ENCODE measurements at places on chromosomes 11 and 22.

- DNase-seq, result no peak
Observed at GRCh38 chr11:66882561-66883015, 25.7 kb downstream of the LRFN4 start.

DNA sequence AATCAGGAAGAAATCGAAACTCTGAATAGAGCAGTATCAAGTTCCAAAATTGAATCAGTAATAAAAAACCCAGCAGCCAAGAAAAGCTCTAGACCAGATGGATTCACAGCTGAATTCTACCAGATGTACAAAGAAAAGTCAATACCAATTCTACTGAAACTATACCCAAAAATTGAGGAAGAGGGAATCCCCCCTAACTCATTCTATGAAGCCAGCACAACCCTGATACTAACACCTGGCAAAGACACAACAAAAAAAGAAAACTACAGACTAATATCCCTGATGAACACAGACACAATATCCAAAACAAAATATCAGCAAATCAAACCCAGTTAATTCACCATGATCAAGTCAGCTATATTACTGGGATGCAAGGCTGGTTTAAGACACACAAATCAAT, 97.7 kb downstream of the ZC3H12C start:
- DNase-seq, result no peak

GRCh38 chr11:84929738-84930137, 697.4 kb downstream of the DLG2 start:
- DNase-seq, result no peak

DNA sequence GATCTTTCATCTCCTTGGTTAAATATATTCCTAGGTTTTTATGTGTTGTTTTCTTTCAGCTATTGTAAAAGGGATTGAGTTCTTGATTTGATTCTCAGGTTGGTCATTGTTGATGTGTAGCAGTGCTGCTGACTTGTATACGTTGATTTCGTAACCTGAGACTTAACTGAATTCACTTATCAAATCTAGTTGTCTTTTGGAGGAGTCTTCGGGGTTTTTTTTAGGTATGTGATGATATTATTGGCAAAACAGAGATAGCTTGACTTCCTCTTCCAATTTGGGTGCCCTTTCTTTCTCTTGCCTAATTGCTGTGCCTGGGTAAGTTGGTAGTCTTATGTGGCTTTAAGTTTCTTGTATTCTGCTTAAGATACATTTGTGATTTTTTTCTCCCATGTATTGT, 52.8 kb downstream of the CBL start:
- DNase-seq, result no peak

DNA sequence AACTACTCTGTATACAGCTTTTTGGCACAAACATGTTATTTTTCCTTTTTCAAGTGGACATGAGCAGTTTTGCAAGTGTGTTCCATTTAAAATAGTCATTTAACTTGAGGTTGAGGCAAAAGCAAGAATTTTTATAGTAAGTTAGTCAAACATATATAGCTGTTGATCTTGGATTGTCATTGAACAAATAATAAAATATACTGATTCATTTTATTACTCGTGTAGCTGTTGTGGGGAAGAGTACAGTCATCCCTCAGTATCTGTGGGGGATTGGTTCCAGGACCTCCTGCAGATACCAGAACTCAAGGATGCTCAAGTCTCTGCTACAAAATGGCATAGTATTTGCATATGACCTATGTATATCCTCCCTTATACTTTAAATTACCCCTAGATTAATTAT, 45.3 kb downstream of the EXT2 start:
- DNase-seq, result no peak

GRCh38 chr22:23193882-23194281, 13.6 kb downstream of the BCR start:
- DNase-seq, result no peak

- no peak for DNase-seq
Observed at GRCh38 chr22:48893288-48894063, 934.2 kb downstream of the BRD1 start.

DNA sequence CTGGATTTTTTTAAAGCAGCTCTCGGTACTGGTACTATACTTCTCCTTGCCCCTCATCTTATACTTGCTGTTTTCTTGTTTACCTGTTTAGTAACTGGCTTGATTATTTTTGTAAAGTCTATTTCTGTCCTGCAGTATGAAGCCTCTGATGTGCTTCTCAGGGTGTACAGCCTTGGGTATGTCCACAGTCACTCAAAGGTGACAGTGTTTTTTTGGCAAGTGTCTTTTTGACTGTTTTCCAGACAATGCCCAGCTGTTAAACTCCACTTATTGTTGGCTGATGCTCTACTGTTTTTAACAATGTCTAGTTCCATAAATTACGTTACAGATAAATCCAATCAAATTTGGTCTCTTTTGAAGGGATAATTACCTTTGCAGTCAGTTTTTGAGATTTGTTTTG, 475.2 kb downstream of the JRKL start:
- no peak for DNase-seq

Measured in activated naive CD4-positive, alpha-beta T cell treated with Interleukin-2 at 50 U/mL for 16 hours (primary cell).